Stimulated activated naive CD4-positive, alpha-beta T cell treated with Interleukin-2 at 50 U/mL for 16 hours (primary cell): ENCODE measurements at places on chromosomes 2 and 18.

- DNase-seq = peak; percentile 44
Observed at GRCh38 chr2:165794536-165794928, 485 bp upstream of the GALNT3 start.

DNA sequence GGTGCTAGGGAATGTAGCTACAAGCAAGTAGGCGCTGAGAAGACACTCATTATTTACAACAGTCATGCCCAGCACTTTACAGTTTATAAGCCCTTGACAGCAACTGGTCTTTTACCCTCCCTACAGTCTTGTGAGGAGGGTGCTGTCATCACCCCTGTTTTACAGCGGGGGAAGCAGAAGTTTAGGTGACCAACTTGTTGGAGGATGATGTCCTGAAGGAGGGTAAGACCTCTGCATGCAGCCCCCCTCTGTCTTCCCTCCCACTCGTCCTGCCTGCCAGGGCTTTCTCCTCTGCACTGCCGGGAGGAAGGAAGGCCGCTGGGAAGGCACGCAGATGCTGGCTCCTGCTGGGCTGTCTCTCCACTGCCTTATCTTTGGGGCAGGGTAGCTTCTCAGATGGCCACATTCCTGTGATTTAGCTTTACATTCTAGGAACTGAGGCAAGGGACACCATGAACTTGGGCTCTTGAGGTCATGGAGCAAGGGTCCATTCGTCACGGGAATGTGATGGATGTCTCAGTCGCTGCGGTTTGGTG lies 972 bp downstream of the IL1R1 start:
- DNase-seq = no peak

DNA sequence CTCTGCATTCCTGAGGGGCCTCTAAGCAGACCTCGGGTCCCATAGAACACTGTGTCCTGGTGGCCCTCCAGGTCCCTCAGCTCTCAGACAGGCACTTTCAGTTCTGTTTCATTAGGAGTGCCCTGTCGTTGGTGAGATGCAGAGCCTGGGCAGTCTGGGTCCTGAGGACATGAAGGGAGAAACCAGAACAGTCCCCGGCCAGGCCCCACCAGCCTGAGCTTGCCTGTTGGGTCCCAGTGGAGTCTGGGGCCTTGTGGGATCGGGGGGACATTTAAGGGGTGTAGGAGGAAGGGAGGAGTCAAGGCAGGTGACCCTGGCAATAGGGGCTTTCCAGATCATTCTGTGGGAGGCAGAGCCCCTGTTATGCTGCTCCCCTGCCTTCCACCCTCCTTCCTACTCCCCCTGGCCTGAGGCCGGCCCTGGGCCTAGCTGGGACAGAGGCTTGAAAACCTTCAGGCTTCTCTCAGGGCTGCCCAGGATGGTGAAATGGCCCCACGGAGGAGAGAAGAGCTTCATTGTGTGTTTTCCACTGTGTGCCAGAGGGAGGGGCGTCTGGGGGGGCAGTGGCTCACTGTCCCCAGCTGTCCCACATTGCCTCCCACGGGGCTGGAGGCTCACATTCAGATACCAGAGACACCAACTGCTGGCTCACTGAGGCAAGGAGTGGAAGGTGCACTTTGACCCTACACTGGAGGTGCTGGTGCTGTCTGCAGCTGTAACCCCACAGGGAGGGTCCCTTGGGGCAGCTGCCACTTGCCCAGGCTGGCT lies 26.6 kb upstream of the CATIP start:
- no peak for DNase-seq

DNA sequence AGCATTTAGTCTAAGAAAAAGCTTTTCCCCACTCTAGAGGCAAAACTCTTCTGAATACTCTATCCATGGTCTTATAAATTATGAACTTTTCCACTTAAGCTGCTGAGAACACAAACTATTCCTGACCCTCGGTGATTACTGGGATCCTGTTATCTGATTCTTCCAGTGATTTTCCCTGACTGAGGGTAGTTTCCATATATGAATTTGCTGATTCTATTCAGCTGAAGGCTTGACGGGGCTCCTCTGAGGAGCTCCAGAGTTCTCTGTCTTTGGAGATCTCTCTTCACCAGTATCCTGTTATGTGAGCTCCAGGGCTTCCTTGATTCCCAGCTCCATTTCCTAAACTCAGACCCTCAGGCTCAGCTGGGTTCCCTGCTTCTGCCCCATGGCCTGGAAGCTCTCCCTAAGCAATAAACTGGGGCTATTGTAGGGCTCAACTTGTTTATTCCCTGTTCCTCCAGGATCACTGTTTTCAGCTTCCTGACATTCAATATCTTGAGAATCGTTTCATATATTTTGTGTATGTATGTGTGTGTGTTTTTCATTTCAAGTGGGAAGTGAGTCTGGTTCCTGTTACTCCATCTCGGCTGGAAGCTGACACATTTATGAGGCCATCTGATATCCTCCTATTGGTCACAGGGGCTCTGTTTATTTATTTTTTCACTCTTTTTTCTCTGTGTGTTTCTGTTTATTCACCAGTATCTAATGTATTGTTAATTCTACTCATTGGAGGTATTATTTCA lies 78.2 kb downstream of the ARHGAP28 start:
- no peak for DNase-seq
